ENCODE measurements at places on chromosomes 5 and 9.
A peak's percentile ranks its signal among the peaks of the same experiment; 100 is the strongest.

DNA sequence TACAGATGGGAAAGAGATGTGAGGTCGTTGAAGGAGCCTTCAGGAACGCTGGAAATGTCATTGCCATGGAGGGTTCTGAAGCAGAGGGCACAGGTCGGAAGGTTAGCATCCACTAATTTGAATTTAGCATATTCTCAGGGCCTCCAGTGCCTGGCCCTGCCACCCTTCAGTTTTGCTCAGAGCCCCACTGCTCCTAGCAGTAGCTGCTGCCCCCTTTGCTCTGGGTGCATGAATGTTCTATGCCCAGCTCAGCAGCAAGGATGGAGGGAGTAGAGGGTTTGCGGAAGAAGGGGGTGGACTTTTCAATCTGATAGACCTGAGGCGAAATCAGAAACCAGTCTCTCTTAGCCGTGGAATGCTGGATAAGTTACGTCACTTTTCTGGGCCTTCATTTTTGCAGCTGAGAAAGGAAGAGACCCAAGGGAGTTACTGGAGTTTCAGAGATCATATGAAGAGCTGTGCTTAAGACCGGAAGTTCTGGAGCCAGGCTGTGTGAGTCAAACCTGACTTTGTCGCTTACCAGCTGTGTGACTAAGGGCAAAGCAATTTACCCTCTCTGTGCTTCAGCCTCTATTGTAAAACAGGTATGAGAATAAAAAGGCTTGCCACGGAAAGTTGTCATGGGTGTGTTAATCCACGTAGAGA lies 133.2 kb upstream of the PANK3 start:
- H3K27me3 ChIP-seq, result no peaks in the 10 kb centered on the region
- H3K36me3 ChIP-seq, result no peaks in the 10 kb centered on the region
- no peak for DNase-seq
- no peaks in the 10 kb centered on the region for H3K4me1 ChIP-seq
- H3K27ac ChIP-seq, result no peak overlapping the region

- H3K4me1 ChIP-seq, result no peaks in the 10 kb centered on the region
- H3K27me3 ChIP-seq, result no peaks in the 10 kb centered on the region
- DNase-seq, result no peak
- no peaks in the 10 kb centered on the region for H3K36me3 ChIP-seq
- H3K27ac ChIP-seq, result no peak overlapping the region
These were observed 52.7 kb upstream of the OTULINL start for GRCh38 chr5:14528926-14529325.

- H3K4me3 ChIP-seq, result no peak overlapping the region
- H3K27me3 ChIP-seq, result no peaks in the 10 kb centered on the region
- H3K27ac ChIP-seq, result no peak overlapping the region
- DNase-seq, result no peak
- H3K4me1 ChIP-seq, result no peaks in the 10 kb centered on the region
These were observed 429.5 kb downstream of the DTWD2 start for GRCh38 chr5:118558871-118559270.

DNA sequence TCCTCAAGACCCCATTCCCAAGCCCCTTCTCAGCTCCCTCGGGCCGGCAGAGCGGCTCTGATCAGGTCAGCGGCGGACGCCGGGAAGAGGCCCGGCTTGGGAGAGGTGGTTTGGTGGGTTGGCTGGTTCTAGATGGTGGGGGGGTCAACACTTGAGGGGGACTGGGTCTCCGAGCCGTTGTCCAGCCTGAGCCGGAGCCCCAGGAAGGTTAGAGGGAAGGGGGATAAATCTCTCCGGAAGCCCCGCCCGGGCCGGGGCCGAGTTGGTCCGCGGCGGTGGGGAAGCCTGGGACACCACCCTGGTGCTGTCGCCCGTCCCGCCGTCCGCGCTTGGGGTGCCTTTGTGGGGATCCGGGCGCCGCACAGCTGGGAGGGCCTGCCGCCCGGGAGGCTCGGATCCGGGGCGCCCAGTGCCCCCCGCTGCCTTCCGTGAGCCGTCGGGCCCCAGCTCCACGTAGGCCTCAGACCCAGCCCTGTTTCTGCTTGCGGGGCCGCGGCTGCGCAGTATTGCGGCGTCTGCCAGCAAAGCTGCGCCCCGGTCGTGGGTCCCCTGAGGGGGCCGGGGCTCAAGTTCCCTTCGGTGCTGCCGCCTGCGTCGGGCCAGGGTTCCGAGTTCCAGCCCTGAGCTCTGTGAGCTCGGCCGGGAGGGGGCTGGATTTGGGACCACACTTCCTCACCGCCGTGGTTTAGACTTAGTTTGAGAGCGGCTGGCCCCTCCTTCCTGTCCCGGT lies 542 bp upstream of the TRIM52 start:
- peaks cover 51% of the 10 kb centered on the region for H3K4me1 ChIP-seq
- H3K27ac ChIP-seq, result peak overlapping the region; percentile 98
- H3K36me3 ChIP-seq, result peaks cover 33% of the 10 kb centered on the region
- H3K4me3 ChIP-seq, result peak overlapping the region; percentile 88
- peak; percentile 83 for DNase-seq

GRCh38 chr5:22372826-22373660 lies 480.1 kb downstream of the CDH12 start:
- H3K27ac ChIP-seq, result no peak overlapping the region
- no peak for DNase-seq
- H3K4me3 ChIP-seq, result no peak overlapping the region
- no peaks in the 10 kb centered on the region for H3K36me3 ChIP-seq
- H3K4me1 ChIP-seq, result no peaks in the 10 kb centered on the region
